ENCODE measurements at places on chromosomes 4 and X. TPM values are rescaled to one million over a fixed set of nuclear protein-coding genes. Genes with fewer than 3 reads are reported as not detected.
A peak's percentile ranks its signal among the peaks of the same experiment; 100 is the strongest.

The ARR3 gene
- not detected for total RNA-seq

The C4orf46 gene
- total RNA-seq, result 3.3 TPM

The F11 gene
- total RNA-seq, result not detected

DNA sequence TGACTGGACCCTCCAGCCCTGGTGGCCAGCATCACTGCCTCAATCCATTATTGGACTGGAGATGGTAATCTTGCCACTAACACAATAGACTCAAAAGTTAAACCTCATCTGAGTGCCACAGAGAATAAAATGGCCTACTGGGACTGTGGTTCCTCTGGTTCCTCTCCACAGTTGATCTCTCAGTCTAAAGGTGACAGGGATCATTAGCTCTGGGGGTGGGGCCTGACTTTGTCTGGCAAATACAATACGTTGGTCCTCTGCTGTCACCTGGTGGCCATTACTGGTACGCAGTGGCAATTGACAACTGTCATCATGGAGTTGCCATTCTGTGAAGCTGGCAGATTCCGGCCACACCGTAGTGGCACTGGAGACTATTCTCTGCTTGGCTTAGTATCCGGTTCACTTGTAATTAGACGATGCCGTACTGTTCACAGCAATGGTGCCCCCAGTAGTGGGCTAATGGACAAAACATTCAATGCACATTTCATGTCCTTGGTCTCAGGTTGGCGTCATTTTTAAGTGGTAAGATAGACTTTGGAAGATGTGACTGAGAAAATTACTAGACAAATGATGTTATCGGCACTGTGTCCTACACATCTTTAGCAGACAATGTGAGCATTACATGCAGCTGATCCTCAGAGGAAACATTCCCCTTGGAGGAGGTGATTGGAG lies 6.7 kb downstream of the FGFBP2 start:
- no peak overlapping the region for H3K4me3 ChIP-seq
- no peaks in the 10 kb centered on the region for H3K27me3 ChIP-seq
- DNase-seq, result peak; percentile 69
- no peak overlapping the region for H3K27ac ChIP-seq
